ENCODE measurements at places on chromosomes 7 and 10.

- no peak for DNase-seq
Observed at GRCh38 chr7:18815261-18815960, 302.0 kb downstream of the TWIST1 start.

DNA sequence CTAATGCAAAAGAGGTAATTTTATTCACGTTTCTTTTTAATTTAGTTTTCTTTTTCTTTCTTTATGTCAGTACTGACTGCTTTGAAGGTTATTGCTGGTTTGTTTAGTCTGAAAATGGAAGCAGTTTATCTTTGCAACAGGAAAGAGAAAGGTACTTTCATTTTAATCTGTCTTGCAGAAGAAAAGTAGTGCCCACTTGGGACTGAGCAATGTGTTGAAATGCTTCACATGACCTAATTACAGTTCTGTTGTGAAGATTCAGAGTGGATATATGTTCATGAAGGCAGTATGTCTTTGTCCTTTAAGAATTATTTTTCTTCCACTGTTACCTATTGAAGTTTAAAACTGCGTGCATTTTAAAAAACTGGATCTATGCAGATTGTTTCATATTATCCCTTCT lies 80.1 kb downstream of the ANKIB1 start:
- DNase-seq = no peak

GRCh38 chr7:112150823-112151641 lies 55.2 kb downstream of the DOCK4 start:
- DNase-seq = no peak

DNA sequence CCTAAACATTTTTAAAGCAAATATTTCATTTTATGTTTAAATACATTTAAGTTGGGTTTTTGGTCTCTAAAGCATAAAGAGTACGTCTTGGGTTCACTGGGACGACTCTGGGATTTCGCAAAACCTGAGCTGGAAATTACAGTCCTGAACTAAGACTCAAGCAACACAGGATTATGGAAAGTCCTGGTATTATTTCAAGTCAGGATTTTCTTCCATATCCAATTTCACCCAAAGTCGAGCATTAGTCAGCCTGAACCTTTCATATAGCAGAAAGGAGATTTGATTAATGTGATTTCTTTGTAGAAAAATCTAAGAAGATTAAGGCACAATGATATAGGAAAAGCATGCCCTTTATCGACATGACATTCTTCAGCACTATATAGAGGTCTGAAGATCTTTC lies 100.0 kb downstream of the MTERF1 start:
- no peak for DNase-seq

DNA sequence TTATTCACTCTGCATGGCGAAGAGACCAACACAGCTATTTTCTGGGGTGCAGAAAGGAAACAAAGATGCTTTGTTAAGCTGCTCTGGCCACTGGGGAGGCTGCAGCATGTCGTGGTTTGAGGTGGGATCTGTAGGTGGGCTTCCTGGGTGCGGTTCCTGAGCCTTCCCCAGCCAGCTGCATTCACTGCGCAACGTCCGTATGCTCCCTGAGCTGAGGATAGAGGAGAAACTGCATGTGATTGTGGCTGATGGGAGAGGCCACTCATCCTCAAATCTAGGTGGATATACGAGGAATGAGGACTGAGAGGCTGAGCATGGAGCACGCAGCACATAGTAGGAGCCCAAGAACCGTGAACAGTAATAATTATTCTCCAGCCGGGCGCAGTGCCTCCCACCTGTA lies 9.9 kb upstream of the DNAAF5 start:
- no peak for DNase-seq
